Hematopoietic multipotent progenitor cell treated with erythropoietin and hydrocortisone succinate and interleukin-3 and kit ligand, for 4 days (in vitro differentiated cells): ENCODE measurements at places on chromosomes 4 and X.

- DNase-seq: no peak
Observed at GRCh38 chr4:74120086-74120485, 21.1 kb upstream of the CXCL2 start.

DNA sequence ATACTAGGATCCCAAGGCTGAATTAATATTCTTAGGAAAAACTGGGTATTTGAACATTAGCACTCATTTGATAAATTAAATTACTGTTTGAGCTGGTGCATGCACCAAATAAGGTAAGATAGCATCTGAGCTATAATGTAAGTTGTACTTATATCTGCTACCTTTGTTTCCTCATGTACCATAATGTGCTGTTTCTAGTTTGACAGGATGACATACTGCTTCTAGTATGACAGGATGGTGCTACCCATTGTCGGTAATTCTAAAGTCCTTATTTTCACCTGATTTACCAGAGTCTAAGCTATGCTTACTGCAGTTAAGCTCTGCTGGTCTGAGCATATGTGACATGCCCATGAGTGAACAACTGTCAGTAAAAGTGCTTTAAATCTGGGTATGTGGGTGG, 1017.5 kb upstream of the IGFBP7 start:
- no peak for DNase-seq

DNA sequence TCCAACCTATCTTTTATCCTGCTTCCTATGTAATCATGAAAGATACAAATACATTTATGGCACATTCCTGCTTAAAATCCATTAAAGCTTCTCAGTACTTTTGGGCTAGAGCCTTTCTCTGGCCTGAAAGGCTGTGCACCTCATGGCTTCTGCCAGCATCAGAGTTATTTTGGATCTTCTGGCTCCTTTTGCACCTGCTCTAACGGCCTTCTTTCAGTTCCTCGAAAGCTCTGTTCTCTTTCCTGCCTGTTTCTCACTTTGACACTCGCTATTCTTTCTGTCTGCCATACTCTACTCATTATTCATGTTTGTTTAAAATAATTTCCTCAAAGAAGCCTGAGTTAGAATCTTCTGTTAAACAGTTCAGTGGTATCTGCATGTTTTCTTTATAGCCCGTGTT, 86.0 kb downstream of the LRP2BP start:
- no peak for DNase-seq

DNA sequence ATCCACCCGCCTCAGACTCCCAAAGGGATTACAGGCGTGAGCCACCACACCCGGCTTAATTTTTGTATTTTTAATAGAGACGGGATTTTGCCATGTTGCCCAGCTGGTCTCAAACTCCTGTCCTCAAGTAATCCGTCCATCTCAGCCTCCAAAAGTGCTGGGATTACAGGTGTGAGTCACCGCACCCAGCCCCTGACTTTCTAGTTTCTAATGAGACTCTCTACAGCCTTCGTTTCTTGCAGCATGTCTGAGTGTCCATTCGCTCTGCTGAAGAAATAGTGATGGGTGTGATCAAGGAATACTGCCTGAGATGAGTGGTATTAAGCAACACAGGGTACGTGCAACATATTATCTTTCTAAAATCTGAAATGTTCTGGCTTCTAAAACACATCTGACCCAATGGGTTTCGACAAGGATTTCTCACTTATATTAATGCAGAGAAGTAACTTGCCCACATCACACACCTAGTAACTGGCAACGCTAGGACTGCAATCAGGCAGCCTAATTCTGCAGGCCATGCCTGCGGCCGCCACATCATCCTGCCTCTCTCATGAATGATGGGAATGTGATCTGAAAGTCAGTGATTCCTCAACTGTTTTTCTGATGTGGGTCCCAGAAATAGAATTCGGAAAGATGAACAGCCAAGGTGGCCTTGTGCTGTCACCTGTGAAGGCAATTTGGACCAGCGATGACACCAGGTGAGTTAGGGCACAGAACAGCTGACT, 74.3 kb downstream of the RBM47 start:
- no peak for DNase-seq

GRCh38 chr4:55351824-55352223, 5.8 kb downstream of the SRD5A3 start:
- no peak for DNase-seq

DNA sequence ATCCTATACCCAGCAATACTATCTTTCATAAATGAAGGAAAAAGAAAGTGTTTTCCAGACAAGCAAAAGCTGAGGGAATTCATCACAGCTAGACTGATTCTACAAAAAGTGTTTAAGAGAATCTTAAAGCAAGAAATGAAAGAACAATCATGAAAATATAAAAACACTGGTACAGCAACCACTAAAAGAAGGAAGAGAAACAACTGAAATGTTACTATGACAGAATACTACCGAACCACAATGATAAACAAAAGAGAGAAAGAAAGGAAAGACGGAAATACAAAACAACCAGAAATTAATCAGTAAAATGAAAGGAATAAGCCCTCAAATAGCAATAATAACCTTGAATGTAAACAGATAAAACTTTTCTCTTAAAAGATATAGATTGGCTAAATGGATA, 110.8 kb upstream of the AFF2 start:
- DNase-seq: no peak

- no peak for DNase-seq
Observed at GRCh38 chr4:78298618-78299017, 241.5 kb downstream of the FRAS1 start.

GRCh38 chrX:112197840-112198239, 115.3 kb upstream of the TRPC5 start:
- DNase-seq: no peak

DNA sequence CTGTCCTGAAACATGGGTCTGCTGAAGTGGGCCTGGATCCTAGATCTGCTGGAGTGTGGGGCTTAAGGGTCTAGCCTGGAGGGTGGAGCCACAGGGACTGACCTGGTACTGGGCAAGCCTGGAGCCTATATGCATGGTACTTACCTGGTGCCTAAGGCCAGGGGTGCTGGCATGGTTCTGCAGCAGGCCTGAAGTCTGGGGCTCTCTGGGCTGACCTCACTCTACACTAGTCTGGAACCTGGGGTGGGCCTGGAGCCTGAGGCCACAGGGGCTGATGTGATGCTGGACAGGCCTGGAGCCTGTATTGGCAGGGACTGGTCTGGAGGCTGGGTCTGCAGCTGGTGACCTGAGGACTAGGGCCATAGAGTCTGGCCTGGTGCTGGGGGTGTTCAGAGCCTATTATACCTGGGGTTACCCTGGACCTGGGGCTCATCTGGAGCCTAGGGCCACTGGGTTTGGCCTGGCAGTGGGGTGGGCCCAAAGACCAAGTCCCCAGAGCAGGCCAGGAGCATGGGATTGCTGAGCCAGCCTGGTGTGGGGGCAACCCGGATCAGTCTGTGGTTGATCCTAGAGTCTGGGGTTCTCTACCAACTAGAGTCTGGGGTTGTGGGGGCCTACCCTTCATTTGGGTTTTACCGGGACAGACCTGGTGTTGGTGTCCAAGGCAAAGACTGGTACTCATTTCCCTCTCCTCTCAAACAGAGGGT, 179.6 kb downstream of the SLC4A4 start:
- DNase-seq: no peak
